A549 treated with CORT108297 at 1 μM for 4 hours (cell line): ENCODE measurements at places on chromosomes 2 and 18. TPM values are rescaled to one million over a fixed set of nuclear protein-coding genes. Genes with fewer than 3 reads are reported as not detected.

PNPT1 gene
- total RNA-seq = 30.0 to 48.1 TPM (median 34.1 TPM) in 5 replicates

NETO1 gene
- total RNA-seq = not detected in 5 replicates

SOWAHC gene
- total RNA-seq = 12.6 to 15.6 TPM (median 14.1 TPM) in 5 replicates

RAB31 gene
- 23.0 to 30.6 TPM (median 27.1 TPM) in 5 replicates for total RNA-seq

GTF3C2 gene
- 58.8 to 66.8 TPM (median 60.2 TPM) in 5 replicates for total RNA-seq

RNF152 gene
- total RNA-seq = 0.02 to 0.06 TPM (median 0.04 TPM) in 4 of 5 replicates, not detected in the other

OBSL1 gene
- total RNA-seq = 20.1 to 26.9 TPM (median 22.8 TPM) in 5 replicates

SLC30A3 gene
- 2.4 to 4.1 TPM (median 3.9 TPM) in 5 replicates for total RNA-seq

STK36 gene
- total RNA-seq = 9.6 to 14.8 TPM (median 13.9 TPM) in 5 replicates

PFN4 gene
- total RNA-seq = 0.77 to 1.9 TPM (median 1.2 TPM) in 5 replicates
